ENCODE measurements at places on chromosomes 2 and 18. TPM values are rescaled to one million over a fixed set of nuclear protein-coding genes. Genes with fewer than 3 reads are reported as not detected.

The NPHP1 gene
- 0.11 TPM for total RNA-seq

The GPR39 gene
- total RNA-seq = not detected

The MC2R gene
- not detected for total RNA-seq

The EPC2 gene
- total RNA-seq = 98.3 TPM

DNA sequence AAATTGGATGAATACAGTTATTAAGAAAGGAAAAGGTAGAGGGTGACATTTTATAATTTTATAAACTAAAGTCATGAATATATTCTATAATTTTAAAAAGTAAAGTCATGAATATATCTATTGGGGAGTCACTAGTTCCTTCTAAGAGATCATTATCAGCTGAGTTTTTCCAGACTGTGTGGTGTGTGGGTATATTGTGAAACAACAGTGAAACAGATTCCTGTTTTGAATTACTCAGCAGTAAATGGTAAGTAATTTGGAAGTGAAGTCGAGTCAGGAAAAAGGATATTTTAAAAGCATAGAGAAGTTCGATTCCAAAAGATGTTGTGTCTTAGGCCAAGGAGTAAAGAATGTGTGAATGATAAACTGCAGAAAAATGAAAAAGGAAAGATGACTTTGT is 1018.2 kb upstream of the NXPH2 start:
- DNase-seq = no peak

- DNase-seq = no peak
Observed at GRCh38 chr2:111201214-111201613, 80.5 kb downstream of the BCL2L11 start.

DNA sequence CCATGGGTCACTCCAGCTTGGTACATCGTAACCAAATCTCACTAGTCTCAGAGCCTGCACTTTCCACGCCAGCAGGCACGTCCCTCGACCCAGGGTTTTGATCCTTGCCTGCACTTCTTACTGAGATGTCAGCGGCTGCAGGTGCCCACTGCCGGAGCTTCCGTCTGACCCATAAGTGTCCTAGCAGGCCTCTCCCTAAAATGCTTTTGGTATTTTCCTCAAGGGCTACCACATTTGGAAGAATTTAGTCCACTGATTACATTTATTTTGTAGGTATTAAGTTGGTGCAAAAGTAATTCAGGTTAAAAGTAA is 175.0 kb upstream of the FBXO11 start:
- DNase-seq = no peak

DNA sequence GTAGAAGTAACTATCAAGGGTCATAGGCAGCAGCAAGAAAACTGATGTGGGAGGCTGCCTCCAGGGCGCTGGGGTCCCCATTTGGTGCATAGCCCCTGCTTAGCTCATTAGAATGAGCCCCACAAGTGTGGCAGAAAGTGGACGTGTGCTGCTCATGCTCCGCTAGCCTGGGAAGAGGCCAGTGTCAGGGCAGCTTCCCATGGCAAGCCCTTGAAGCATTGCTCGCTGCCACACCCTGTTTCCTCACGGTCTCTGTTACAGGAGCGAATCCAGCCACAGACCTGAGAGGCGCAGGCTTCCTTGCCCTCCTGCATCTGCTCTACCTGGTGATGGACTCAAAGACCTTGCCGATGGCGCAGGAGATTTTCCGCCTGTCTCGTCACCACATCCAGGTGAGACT is 22.5 kb downstream of the ELMOD3 start:
- DNase-seq = no peak

- DNase-seq = no peak
Observed at GRCh38 chr2:193808877-193809276, 1614.1 kb upstream of the TMEFF2 start.

- no peak for DNase-seq
Observed at GRCh38 chr2:64108666-64109241, 35.5 kb downstream of the PELI1 start.

DNA sequence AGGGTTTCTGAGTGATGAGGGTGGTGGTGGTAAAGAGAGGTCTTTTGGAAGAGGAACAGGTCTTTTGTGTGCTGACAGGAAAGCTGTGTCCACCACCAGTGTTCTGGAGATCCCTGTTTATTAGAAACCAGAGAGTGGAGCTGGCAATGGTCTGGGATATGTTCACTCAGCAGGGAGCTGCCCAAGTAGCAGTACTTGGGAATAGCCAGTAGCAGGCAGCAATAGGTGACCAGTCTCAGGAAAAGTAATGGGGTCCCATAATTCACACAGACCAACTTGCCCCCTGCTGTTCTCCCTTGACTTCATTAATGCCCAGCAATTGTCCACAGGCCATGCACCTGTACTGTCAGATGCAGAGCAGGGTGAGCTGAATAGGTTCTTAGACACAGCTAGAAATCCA is 1.8 kb downstream of the TSPYL6 start:
- no peak for DNase-seq

DNA sequence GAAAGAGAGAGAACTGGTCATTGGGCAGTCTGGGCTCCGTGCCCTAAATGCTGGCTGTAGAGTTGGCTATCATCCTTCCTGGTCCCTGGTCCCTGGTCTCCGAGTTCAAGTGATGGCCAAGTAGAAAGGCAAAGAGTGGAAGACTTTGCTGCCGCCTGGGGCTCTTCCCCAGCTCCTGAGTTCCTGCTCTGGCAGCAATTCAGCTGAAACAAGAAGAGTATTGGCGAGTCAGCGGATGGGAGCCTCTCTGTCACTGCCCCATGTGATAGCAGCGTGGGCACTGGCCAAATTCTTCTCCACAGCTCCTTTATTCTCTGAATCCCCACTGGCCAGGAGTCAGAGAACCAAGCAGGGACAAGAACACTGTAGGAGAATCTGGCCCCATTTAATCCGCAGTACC is 351.0 kb upstream of the POU3F3 start:
- no peak for DNase-seq

DNA sequence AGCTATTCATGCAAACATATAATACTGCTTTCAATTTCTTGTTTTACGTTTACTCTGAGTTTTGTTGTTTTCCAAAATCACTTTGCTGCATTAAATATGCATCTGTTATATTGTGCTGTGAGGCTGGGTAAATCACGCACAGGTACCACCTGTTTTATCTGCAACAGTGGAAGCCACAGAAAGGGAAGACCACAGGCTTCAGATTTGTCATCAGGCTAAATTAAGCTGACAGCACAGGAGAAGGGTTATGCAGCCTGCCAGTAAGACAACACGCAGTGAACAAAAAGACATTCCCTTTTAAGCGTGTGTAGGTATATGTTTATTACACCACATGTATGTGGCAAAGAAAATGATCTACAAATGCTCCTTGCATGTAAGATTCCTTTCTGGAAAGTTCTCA is 38.2 kb downstream of the ZNF516 start:
- no peak for DNase-seq

GRCh38 chr2:62219407-62220159 is 23.7 kb downstream of the B3GNT2 start:
- DNase-seq = no peak

GRCh38 chr2:29042561-29043075 is 31.7 kb downstream of the PCARE start:
- no peak for DNase-seq

GRCh38 chr2:119223521-119224390 is at the start of gene STEAP3:
STEAP3 (plus strand) TSS chr2:119223834; CDS start chr2:119231013, 7,179 bp downstream.
- DNase-seq = no peak

- no peak for DNase-seq
Observed at GRCh38 chr2:1674276-1674675, 70.0 kb downstream of the PXDN start.

- DNase-seq = no peak
Observed at GRCh38 chr18:34951625-34952379, 89.4 kb upstream of the MAPRE2 start.
